G401 (cell line): ENCODE measurements at places on chromosomes 4 and X. TPM values are rescaled to one million over a fixed set of nuclear protein-coding genes. Genes with fewer than 3 reads are reported as not detected.

- no peak for DNase-seq
Measured at GRCh38 chr4:54189140-54189539, 40.0 kb upstream of the PDGFRA start.

PAGE2 gene
- total RNA-seq: not detected in 2 replicates

GRCh38 chr4:74578329-74578728 lies 133.4 kb downstream of the AREG start:
- no peak for DNase-seq

- DNase-seq: no peak
Measured at GRCh38 chr4:80207172-80207583, 9.9 kb downstream of the PRDM8 start.
